T-helper 9 cell (primary cell): ENCODE measurements at places on chromosomes 11 and 22.

DNA sequence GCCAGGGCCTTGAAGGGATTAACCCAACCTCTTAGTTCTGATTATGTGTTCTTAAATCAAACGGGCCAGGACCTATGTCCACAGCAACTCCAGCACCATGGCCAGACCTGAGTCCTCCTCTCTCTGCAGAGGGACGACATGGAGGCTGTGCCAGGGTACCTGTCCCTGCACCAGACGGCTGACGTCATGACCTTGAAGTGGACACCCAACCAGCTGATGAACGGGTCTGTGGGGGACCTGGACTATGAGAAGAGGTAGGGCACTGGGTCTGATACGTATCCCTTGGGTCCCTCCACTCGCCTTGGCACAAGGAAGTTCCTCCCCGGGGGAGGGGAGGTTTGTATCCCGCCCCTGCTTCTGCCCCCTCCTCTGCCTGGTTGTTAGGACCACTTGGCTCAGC, 53.6 kb downstream of the SGSM1 start:
- no peak for DNase-seq

DNA sequence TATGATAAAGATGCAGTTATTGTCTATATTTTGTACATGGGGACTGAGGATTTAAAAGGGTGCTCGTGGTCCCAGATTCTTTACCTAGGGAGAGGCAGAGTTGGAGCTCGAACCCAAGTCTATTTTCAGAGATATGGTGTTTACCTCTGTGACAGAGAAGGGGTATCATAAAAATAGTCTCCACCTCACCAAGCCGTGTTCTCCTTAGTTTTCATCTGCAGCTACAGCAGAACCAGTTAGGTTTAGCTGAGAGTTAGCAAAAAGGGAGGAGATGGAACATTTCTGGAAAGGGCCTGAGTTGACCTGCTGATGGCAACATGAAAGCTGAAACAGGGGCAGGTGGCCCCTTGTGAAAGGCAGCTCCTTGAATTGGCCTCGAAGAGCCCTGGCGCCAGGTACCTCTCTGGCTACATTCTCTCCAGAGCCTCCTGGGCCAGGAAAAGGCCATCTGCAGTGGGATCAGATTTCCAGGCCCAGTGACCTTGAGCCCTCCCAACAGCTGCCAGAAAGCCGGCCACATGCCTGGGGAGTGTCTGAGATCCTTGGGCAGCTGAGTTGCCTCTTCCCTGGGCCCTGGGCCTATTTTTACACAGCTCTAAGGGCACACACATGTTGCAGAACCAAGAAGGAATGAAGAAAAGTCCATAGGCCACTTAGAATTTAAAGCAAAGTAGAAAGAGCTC, 136.6 kb downstream of the NAV2 start:
- DNase-seq: no peak

- no peak for DNase-seq
Observed at GRCh38 chr11:9053316-9054035, 37.9 kb downstream of the SCUBE2 start.

GRCh38 chr11:8867931-8868631, 42.9 kb upstream of the AKIP1 start:
- no peak for DNase-seq

DNA sequence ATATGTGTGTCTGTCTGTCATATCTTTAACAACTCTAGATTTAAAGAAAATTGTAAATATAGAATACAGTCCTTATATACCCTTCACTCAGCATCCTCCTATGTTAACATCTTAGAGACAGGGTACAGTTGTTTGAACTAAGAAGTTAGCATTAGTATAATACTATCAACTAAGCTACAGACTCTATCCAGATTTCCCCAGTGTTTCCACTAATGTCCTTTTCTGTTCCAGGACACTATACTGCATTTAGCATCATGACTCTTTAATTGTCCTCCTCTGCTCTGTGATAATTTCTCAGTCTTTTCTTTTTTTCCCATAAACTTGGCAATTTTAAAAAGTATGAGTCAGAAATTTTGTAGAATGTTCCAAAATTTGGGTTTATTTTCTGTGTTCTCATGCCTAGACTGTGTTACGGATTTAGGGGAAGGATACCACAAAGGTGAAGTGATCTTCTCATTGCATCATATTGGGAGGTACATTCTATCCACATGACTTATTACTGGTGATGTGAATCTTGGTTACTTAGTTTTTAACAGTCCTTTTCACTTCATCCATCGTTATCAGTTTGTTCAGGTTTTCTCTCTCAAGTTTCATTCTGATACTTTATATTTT, 168.4 kb downstream of the SBF2 start:
- no peak for DNase-seq

DNA sequence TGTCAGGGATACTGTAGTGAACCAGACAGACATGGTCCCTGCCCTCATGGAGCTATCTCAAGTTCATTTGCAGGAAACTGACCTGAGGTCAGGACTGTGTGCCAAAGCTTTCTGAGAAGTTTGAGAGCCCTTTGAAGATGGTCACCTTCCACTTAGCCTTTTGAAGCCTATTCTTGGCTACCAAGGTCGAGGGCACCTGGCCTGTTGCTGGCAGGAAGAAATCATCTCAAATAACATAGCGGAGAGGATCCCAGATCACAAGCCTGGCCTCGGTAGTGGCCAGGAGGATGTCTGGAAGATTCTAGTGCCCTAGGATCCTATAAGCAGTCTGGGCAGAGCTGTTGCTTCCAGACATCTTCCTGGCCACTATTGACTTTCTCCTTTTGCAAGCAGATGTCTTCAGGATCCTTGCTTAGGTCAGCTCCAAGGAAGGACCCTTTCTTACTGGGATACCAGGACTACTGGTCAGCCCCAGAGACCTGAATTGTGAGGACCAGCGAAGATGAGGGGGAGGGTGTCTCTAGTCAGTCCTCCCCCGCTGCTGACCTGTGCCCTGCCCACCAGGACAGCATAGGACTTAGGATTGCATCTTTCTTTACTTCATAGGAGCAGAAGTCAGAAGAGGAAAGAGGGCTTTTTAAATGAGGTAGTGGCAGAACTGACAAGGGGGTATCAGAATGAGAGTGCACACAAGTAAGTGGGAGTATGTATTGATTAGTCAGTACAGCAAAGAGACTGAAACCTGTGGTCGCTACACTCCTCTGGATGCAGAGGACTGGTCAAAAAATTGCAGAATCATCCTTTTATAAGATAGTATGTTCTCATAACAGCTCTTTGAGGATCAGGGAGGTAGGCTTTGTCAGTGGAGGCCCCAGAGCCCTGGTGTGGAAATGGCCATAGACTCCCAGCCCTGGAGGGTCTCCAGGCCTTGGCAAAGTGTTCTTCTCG, 94.8 kb downstream of the TEAD1 start:
- no peak for DNase-seq

GRCh38 chr22:22061085-22062077, 78.8 kb upstream of the TOP3B start:
- no peak for DNase-seq

GRCh38 chr11:44992181-44992582, 41.5 kb upstream of the TP53I11 start:
- no peak for DNase-seq

DNA sequence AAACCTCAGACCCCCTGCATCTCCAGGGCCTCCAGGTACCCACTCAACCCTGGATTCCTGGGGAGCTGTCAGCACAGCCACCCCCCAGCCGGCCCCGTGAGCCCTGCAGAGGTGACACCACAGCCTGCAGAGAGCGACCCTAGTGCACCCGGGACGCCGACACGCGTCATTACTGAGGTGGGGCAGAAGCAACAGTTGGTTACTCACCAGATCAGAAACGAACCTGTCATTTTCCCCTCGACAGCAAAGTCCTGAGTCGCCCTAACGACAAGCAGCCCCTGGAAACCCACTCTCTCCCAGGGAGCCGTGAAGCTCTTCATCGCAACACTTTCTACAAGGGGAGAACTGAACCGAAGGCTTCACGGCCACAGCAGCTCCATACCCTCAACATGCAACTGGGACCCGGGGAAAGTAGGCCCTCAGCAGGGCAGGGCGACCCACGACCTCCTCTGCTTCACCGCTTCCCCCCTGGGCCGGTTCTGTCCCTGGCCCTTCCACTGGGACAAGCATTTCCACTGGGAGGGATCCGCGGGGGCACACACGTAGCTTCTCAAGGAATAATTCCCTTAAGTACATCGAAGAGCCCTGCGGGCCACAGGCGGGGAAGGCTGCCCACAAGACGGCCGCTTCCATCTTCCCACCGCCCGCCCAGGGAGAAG, 1.6 kb downstream of the BRD1 start:
- peak; percentile 51 for DNase-seq

DNA sequence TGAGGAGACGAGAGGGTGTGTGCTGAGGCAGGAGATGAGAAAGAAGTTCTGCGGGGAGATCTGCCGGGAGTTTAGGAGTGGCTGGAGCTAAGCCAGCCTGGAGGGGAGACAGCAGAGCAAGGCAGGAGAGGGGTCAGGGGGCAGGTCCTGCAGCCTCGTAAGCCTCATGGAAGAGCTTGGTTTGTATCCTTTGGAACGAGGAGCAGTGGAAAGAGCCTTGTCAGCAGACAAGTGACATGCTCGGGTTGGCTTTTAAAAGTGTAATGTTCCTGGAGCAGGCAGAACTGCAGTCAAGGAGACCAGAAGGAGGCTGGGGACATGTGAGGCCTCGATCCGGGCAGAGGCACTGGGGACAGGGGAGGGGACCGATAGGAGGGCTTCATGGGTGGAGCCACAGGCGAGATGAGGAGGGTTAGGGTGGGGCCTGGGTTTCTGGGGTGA, 21.4 kb upstream of the TUB start:
- no peak for DNase-seq

DNA sequence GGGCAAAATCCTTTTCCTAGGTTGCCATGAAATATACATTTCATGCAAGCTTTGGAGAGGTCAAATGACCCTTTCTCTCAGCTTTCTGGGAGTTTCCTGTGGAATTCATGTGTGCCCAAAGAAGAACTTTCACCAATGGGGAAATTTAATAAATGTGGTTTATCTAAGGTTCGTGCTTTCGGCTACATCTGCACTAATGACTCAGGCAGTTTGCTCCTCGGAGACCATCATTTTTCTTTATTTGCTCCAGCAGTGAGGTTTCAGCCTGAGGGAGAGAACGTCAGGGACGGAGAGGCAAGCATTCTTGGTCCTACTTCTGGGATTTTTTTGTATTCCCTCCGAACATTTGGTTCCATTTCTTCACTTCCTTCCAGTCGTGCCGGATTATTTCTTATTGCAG, 85.2 kb downstream of the FLI1 start:
- DNase-seq: no peak

GRCh38 chr11:104306862-104307474, 143.0 kb upstream of the PDGFD start:
- DNase-seq: no peak

- DNase-seq: peak; percentile 68
Observed at GRCh38 chr22:36329254-36330078, 58.3 kb downstream of the MYH9 start.

DNA sequence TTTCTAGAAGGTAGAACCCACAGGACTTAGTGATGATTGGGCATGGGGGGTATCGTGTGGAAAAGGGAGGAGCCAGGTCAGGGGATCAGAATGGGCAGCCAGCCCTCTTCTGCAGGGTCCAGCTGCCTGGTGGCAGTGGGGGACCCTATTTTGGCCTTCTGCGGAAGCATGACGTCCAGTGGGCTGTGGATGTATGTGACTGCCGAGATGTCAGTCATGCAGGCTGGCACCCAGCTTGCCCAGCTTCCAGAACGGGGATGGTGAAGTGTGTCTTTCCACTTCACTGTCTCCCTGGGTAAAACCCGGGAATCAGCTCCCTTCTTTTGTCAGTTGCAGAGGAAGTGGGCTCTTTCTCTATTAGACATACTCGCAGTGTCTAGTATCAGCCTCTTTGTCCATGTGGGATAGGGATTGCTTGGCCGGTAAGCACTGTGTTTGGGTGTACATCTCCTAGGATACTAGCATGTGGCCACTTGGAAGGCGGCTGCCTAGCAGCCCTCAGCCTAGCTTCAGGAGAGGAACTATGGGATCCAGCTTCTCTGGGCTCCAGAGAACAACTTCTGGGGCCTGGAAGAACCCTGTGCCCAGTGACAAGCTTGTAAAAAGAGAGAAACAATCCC, 51.4 kb downstream of the GRIK4 start:
- DNase-seq: no peak

GRCh38 chr11:44451706-44452105, 113.8 kb upstream of the CD82 start:
- no peak for DNase-seq

- DNase-seq: no peak
Observed at GRCh38 chr11:68837583-68838571, 3.8 kb downstream of the CPT1A start.

DNA sequence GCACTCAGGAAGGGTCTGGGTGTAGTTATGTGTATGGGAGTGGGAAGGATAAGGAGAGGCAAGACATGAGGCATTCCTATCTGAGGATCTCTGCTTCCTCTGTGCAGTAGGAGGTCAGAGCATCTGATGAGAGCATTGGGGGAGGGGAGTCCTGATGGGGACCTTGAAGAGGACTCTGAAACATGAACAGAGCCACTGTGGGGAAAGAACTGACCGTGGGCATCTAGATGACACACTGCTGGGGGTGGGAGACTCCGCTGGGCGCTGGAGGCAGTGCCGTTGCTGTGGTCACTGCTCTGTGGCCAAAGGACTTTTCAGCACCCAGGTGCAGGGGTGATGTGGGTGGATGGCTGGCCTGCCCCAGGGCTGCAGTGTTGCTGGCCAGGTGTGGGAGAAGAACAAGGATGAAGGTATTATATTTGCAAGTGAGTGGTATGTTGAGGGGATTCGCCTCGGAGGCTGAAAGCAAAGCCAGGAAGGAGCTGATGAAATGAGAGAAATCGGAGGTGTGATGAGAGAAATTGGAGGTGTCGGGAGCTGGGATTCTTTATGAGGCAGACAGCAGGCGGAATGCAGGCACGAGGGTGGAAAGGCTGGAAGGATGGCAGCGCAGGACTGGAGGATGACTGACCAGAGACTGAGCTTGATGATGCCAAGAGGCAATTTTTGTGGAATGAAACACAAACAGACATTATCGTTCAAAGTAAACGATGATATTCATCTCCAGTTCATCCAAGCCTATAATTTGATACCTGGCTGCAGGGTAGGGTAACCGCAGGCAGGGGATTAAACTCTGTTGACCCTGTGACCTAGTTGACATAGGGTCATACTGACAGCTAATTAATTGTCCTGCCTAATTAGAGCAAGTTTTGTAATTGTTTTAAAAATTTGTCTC, 19.4 kb upstream of the TMPRSS4 start:
- DNase-seq: no peak

DNA sequence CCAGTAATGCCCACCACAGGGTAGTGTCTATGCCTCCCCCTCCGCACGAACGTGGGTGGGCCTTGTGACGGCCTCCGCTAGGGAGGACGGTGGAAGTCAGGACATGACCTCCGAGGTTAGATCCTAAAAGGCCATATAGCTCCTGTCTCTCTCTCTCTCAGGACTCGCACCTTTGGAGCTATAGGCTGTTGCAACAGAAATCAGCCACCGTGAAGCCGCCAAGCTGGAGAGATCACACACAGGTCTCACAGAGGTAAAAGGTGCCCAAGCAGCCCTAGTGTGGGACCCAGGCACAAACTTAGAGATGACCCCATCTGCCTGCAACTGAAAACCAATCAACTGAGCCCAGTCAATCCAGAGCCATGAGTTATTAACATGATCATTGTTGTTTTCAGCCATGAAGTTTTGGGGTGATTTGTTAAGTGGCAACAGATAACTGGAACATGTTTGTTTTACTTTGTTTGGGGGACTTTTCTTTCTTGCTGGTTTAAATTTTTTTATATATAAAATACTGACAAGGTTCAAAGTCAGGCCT, 7.4 kb upstream of the NAP1L4 start:
- no peak for DNase-seq

GRCh38 chr11:5460983-5461621, 12.0 kb downstream of the OR51I2 start:
- no peak for DNase-seq
